Occipital lobe (tissue), 3 donors: ENCODE measurements at places on chromosomes 1 and 21.
A peak's percentile ranks its signal among the peaks of the same experiment; 100 is the strongest.

GRCh38 chr1:228120857-228121489 is 11.9 kb upstream of the MRPL55 start:
- no peak for DNase-seq

- DNase-seq: no peak
Observed at GRCh38 chr1:7298749-7299151, 472.3 kb upstream of the VAMP3 start.

DNA sequence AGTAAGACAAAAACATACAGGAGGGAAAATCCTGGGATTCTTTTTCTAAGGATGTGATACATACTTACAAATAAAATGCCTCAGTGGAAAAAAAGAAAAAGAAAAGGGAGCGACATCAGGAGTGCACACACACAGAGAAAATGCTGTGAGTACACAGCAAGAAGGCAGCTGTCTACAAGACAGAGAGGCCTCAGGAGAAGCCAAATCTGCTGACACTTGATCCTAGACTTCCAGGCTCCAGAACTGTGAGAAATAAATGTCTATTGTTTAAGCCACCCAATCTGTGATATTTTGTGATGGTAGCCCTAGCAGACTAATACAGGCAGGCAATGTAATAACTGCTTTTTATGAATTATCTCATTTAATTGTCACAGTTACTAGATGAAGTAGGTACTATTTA is 17.0 kb upstream of the TRIM45 start:
- DNase-seq: no peak

GRCh38 chr1:22760455-22760854 is 49.8 kb downstream of the EPHB2 start:
- no peak for DNase-seq

- no peak for DNase-seq
Observed at GRCh38 chr1:29050166-29050565, 73.5 kb downstream of the TMEM200B start.

GRCh38 chr1:244154872-244155531 is 103.9 kb downstream of the ZBTB18 start:
- DNase-seq: peak; percentile 58

DNA sequence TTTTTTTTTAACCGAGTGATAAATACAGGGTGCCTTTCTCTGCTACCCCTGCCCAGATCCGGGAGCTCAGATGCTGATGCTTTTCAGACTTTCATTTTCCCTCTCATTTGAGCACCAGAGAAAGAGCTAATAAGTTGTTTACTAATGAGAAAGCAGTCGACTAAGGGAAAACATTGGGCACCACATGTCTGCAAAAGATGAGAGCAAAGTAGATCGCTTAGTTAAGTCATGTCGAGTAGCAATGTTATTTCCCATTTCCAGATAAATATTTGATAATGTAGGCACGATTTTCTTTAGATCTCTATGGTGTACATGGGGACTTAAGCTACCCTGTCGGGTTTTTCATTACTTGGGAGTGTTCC is 1.2 kb downstream of the PKN2 start:
- no peak for DNase-seq

DNA sequence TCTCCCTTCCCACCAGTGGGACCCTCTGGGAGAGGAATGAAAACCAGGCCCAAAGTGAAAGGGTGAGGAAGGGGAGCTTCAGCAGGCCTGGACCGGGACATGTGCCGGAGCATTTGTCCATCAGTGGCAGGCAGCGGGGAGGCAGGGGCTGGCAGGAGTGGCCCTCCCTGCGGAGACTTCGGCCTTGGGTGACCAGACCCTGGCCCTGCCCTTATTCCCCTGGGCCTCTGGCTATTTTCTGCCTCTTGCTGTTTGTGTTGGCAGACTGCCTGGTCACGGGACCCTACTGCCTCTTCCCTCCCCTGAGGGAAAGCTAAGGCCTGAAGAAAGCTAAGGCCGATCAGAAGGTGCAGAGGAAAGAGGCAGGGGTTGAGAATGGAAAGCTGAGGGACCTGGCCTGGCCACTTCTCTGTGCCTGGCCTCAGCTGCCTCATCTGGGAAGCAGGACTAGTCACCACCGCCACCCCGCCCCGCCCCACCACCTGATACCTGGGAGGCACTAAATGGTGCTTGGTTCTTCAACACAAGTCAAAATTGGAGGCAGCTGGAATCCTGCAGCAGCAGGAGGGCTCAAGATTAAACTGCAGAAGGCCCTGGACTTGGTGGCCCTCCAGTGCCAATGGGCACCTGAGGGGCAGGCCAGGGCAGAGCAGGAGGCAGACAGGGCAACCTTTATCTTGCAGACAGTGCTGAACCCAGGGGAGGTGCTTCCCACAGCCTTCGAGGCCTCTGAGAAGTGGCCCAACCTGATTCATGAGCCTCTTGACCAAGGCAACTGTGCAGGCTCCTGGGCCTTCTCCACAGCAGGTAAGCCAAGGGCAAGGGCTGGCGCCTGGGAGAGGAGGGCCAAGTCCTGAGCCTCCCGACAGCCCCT is 7.9 kb downstream of the TINAGL1 start:
- no peak for DNase-seq

DNA sequence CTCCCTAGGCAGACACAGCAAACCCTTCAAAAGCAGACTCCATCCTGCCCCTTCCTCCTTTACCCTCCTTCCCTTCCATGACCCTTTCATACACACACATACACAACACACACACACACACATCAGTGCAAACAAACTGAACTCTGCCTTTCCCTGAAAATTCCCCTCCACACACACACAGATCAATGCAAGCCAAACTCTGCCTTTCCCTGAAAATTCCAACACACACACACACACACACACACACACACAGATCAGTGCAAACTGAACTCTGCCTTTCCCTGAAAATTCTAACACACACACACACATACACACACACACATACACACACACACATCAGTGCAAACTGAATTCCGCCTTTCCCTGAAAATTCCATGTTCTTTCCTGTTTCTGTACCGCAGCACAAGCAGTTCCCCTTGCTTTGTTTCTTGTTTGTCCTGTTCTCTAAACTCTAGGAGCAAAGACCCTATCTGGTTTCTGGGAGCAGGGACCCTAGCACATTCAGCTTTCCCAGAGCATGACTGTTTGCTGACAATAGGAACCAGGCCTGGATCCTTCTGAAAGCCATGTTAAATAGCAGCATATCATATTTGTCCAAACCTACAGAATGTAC is 91.0 kb downstream of the PTPN14 start:
- DNase-seq: no peak

GRCh38 chr1:112706505-112707220 is at the start of gene RHOC:
Gene RHOC, minus strand, starts transcription at chr1:112707127. Its CDS starts 3,328 bp downstream, at chr1:112703799.
- DNase-seq: no peak

- DNase-seq: no peak
Observed at GRCh38 chr1:8284127-8284526, 33.8 kb upstream of the SLC45A1 start.

DNA sequence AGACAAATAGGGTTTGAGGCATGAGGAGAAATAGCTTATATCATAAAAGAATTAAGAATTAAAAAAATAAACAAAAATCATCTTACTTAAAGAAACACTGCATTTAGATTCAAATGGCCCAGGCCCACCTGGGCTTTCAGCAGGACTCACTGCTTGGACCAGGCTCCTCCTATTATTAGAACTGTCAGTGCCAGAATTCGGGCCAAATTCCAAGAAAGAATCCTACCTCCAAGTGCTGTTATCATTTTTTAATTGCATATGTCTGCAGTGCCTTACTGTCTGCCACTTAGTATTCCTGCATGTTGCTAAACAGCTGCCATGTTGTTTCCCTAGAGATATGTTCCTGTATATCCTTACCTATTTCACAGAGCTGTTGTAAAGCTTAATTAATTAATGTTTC is 112.0 kb downstream of the BARHL2 start:
- DNase-seq: no peak

- no peak for DNase-seq
Observed at GRCh38 chr1:161274874-161275273, 16.3 kb downstream of the PCP4L1 start.

DNA sequence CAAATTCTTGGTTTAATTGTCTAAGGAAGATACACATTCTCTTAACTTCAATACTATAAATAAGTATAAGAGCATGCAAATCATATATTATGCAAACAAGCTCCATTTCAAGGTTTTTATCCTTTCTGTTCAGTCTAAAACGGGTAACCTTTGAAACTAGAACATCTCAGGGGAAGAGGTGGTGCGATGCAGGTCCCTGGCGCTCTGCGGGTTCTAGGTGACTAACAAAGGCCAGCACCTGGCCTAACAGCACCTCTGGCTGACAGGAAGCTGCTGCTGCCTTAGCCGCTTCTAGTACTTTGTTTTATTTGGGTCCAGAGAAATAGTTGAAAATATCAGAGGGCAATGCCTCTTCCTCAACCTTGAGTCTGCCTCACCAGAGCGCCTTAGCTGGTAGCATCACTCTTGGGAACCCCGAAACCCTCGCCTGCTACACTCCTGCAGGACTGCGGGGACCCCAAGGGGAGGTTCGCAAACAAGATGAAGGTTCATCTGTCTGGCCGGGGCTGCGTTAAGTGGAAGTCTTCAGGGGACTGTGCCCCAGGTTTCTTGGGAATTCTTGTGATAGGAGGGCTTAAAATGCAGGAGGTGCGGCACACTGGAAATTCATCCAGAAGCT is 45.5 kb downstream of the PRDM15 start:
- no peak for DNase-seq

- no peak for DNase-seq
Observed at GRCh38 chr1:153612755-153613331, at the start of gene S100A16. Gene S100A16, minus strand, starts transcription at chr1:153613137. Its CDS starts 4,986 bp downstream, at chr1:153608151.

- no peak for DNase-seq
Observed at GRCh38 chr1:73331726-73332125, 866.2 kb downstream of the LRRIQ3 start.

DNA sequence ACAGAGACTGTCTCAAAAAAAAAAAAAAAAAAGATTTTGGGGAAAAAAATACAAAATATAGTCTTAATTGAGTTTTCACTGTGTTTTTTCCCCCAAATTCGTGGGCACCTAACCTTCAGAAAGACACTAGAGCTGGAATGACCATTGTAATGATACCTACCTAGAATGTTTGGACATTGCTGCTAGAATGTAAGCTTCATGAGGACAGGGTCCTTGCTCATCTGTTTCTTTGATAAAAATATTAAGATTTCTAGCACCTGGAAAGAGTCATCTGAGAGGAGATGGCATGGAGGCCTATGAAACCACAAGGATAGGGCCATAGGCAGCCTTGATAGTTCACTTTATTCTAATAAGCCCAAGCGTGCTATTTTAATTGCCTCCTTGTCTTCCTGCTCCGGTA is 6.5 kb downstream of the LRRC8D start:
- DNase-seq: no peak

DNA sequence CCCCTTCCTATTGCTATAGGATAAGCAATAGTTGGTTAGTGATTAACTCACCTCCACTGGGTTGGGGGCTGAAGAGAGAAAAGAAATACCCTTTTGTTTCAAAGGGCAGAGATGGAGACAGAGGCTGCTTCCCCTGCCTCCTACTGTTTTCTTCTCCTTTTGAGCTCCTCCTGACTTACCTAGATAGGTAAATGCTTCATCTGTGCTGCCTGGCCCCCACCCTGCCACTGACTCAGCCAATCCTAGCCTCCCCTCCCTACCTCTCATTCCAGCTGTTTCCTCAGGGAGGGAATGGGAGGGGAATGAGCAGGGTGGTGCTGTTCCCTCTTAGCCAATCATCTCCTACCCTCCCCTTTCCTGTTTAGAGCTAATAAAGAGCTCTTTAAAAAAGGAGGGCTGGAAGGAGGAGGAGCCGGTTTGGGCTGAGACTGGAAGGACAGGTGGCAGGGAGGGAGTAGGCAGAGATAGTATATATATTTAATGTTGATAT is at the start of gene C1orf116:
TSS of gene C1orf116 (minus strand) at position 229 of the 490 bp plus-strand sequence. CDS start 5,158 bp downstream, outside the sequence.
- no peak for DNase-seq

- peak; percentile 57 for DNase-seq
Observed at GRCh38 chr21:16194095-16194787, 464.5 kb downstream of the USP25 start.

DNA sequence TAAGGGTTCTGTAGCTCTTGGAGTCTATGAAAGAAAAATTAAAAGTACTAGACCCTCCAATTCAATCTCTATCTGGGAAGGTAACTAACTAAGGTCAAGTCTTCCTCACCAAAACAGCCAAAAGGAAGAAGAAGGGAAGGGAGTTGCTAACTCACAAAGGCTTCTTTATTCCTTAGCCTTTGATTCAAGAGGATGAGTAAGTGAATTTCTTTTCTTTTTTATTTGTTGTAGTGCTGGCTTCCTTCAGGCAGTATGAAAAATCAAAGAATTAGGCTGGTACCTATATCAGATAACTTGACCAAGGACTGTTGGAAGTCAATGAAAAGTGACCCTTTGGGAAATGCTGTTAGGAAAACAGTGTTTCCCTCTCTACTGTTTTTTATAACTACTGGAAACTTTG is 144.4 kb upstream of the NRIP1 start:
- DNase-seq: no peak

DNA sequence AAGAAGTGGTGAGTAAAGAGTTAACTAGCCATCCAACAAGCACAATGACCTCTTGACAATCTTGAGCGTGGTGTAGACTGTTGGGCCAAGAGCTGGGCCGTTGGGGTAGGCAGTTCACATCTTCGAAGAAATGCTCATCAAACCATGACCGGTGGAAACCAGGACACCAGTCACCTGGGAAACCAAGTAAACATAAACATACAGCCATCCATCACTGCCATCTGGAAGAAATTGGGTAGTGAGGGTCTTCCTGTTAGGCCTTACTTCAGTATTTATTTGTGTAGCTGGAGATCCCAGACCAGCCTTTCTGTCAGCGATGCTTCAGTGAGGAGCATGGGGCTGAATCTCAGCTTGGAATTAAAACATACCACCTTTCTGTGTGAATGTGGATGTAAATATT is 108.1 kb upstream of the HAO2 start:
- no peak for DNase-seq

- no peak for DNase-seq
Observed at GRCh38 chr1:88247666-88248065, 436.4 kb upstream of the PKN2 start.

DNA sequence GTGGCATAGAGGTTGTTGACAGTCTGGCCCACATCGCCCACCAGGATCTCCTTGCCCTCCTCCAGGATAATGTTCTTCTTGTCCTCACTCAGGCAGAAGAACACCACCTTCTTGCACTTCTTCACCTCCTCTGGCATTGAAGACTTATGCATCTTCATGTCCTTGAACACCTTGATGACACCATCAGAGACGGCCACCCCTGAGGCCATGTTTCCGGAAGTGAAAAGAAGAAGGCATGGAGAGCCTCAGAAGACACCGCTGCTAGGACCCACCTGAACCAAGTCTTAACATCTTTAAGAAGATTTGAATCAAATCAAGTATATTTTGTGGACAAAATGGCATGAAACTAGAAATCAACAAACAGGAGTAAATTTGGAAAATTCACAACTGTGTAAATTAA is 56.2 kb downstream of the C1orf185 start:
- DNase-seq: no peak

DNA sequence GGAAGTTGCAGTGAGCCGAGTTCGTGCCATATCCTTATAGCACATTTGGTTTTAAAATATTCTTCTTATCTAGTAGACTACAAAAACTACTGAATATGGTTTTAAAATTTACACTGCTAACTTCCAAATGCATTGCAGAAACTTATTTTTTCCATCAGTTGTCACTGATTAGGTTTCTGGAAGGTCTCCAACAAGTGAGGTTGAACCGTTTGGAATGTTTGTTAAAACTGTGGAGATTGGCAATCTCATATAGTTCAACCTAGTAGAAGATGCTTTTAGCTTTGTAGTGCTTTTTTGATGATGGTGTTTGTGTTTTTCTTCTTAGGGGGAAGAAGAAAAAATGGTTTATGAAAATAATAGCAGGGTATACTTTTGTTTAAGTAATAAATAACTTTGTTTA is 12.9 kb downstream of the CENPF start:
- DNase-seq: no peak
